Muscle of back (tissue), 13 donors: ENCODE measurements at places on chromosomes 3 and 15. TPM values are rescaled to one million over a fixed set of nuclear protein-coding genes. Genes with fewer than 3 reads are reported as not detected.

Gene FETUB
- polyA plus RNA-seq, result not detected

Gene LIPC
- polyA plus RNA-seq, result 0.34 TPM

Gene MYO5C
- 4.8 TPM for polyA plus RNA-seq

Gene CAPN3
- 399 TPM for polyA plus RNA-seq

Gene PLA2G4E
- polyA plus RNA-seq, result 0.50 TPM

Gene GMNC
- not detected for polyA plus RNA-seq

Gene DNAH1
- polyA plus RNA-seq, result 4.5 TPM

Gene UACA
- polyA plus RNA-seq, result 105 TPM

Gene WNT5A
- 23.0 TPM for polyA plus RNA-seq

Gene FBXW12
- 0.14 TPM for polyA plus RNA-seq

Gene MKRN3
- 3.8 TPM for polyA plus RNA-seq

Gene FANCD2OS
- polyA plus RNA-seq, result not detected

Gene CPN2
- polyA plus RNA-seq, result 0.16 TPM
